ENCODE measurements at places on chromosomes 1 and 21.

GRCh38 chr1:227777156-227777555, 38.3 kb upstream of the PRSS38 start:
- no peak for DNase-seq

GRCh38 chr1:151267760-151268159, 13.2 kb downstream of the PSMD4 start:
- DNase-seq, result no peak

GRCh38 chr1:199041173-199041914, 402.5 kb downstream of the PTPRC start:
- DNase-seq, result no peak

DNA sequence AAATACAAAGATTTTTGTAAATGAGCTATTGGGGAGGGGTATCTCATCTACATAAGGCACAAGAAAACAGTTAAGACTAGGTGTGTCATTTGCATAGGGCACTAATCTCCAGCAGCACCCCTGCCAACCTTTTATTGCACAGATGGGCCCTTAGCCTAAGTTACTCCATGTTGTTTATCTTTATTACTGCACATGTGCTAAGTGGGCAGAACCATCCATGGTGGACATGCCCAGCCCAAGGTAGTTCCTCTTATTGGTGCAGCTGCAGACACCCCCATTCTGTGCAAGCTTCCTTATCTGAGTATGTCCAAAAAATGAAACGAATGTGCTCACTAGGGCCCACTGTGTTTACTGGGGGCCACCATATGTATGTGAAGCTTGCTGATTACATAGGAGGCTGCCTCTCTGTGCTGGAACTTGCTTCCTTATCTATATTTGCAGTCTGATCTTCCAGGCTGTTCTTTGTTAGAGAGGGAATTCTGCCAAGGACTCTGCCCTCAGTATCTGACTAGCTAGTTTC, 77.3 kb upstream of the NEK7 start:
- no peak for DNase-seq

- no peak for DNase-seq
Observed at GRCh38 chr21:44614161-44614631, 2.3 kb downstream of the KRTAP10-8 start.

GRCh38 chr21:43956670-43957035, 55.5 kb upstream of the TRAPPC10 start:
- DNase-seq, result no peak

GRCh38 chr1:43992232-43992995, 1.0 kb downstream of the CCDC24 start:
- DNase-seq, result no peak

- no peak for DNase-seq
Observed at GRCh38 chr1:2833454-2834145, 32.1 kb upstream of the TTC34 start.

- no peak for DNase-seq
Observed at GRCh38 chr21:42426876-42427480, 23.3 kb downstream of the UBASH3A start.

DNA sequence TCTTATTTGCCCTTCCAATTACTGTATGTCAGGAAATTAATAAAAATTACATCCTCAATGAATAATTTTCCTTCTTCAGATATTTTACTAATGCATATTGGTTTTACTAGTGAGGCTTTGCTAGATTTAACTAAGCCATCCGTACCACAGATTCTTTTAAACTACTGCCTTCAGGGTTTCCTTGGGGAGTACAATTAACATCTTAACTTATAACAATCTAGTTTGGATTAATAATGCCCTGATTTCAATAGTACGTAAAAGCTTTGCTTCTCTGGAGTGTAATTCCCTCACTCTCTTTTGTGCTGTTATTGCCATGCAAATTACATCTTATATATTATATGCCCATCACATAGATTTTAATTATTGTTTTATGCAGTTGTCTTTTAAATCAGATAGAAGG, 24.3 kb upstream of the F3 start:
- DNase-seq, result no peak

DNA sequence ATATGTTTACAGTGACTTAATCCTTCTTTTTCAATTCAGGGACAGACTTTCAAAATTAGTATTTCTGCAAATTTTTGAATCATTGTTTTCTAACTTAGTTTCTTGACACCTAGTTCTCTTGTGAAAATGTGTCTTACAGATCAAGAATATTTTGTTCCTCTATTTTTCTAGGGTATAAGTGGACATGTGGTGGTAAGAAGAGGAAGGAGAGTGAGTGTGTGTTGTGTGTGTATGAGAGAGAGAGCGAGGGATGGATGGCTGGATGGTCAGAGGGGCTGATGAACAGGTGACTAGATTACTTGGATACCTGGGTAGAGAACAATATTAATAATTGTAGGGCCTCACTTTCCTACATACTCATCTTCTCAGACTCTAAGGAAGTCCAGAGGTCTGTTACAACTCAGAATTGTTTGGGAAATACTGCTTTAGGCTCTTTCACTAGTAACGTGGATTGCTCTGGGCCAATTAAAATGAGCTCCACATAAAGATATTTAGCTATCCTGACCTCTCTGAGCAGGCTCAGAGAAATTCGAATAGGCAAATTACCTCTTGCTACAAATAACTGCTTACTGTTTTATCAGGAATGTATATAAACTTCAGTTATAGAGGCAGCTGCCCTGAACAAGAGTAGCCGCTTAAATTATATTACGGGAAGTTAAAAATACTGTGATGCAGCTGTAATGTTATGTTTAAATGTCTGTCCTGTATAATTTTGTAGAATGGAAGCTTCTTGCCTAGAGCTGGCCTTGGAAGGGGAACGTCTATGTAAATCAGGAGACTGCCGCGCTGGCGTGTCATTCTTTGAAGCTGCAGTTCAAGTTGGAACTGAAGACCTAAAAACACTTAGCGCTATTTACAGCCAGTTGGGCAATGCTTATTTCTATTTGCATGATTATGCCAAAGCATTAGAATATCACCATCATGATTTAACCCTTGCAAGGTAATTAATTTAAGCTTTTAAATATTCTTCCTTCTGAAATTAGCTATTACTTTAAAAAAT, 19.7 kb downstream of the GPSM2 start:
- DNase-seq, result no peak

GRCh38 chr1:203671047-203671446, 44.4 kb downstream of the ATP2B4 start:
- no peak for DNase-seq

DNA sequence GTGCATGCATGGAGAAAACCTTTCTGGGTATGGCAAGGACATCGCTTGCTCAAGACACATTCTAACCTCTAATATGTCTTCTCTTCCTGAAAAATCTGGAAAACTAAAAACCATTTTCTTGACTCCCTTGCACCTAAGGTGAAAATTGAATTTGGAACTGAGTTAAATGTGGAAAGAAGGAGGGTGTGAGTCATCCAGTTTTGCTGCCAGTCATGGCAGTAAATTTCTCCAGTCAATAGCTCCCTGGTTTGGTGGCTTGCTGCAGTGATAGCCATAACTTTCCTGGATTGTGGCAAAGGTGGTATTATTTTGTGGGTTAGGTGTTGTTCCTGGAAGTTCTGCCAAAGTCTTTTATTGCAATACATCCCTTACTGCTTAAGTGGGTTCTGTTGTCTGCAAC, 2.5 kb downstream of the ZCCHC17 start:
- DNase-seq, result no peak

DNA sequence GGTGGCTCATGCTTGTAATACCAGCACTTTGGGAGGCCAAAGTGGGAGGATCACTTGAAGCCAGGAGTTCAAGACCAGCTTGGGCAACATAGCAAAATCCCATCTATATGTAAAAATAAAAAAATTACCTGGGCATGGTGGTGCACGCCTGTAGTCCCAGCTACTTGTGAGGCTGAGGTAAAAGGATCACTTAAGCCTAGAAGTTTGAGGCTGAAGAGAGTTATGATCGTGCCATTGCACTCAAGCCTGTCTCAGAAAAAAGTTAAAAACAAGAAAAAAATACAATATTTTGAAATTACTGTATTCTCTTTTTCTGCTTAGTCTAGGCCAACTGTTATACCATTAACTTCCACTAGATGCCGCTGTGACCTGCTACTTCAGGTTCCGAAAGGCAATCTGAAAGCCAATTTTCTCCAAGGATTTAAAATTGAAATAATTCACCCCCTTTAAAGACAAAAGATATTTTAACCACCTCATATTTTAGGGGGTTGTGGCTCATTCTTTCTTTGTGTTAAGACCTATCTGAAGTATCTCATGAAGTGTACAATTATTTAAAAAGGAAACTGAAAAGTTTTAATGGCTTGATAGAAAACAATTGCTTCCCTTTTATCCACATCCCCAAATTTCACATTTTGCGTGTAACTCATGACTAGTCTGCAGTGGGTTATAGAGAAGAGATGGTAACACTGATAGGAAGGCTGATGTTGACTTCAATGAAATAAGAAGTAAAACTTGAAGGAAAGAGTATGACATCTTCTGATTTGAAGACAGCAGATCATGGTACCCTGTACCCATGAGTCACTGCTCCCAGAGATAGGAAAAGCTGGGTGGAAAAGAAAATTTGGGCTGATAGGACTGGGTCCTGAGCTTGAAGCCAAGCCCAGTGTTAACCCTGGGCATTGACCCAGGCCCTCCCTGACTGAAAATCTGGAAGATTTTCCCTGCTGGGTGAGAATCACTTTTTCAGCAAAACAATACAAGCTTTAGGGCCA, 24.4 kb upstream of the CLDN14 start:
- no peak for DNase-seq

GRCh38 chr1:80639777-80640533, 1160.8 kb upstream of the ADGRL2 start:
- DNase-seq, result no peak

DNA sequence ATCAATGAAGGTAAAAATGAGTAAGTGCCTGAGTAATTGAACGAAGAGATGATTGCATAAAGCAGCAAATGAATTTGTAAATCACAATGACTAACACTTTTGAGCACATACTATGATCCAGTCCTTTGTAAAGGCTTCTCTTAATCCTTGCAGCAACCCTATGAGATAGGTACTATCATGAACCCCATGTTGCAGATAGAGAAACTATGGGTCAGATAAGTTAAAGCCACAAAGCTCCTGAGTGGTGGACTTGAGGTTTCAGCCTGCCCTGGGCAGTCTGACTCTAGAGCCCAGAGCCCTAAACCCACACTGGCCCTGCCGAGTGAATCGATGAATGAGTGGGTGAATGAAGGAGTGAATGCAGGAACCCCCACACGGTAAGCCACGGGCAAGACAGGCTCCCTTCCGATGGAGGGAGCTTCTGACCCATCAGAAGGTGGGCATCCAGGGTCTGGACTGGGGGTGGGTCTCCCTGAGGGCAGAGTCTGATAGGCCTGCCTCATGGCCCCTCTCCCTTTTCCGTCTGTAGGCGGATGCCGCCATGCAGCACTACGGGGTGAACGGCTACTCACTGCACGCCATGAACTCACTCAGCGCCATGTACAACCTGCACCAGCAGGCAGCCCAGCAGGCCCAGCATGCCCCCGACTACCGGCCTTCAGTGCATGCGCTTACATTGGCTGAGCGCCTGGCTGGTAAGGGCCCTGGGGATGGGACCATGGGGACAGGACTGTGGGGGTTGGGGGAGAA, 17.0 kb downstream of the DMBX1 start:
- no peak for DNase-seq

DNA sequence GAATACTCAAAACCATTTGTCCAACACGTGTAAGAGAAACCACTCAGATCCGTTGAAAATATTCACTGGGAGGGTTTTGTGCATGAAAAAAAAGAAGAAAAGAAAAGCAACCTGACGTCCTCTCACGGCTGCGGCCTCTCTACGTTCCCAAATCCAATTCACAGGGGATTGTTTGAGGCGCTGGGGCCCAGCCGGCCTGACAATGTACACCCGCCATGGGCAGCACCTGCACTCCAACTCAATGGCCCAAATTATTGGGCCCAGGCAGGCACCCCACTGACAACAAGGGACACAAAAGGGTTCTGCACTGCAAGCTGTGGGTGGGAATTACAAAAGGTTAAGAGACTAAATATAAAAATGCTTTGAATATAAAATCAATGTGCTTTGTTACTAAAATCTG, 41.5 kb downstream of the MORN1 start:
- no peak for DNase-seq

DNA sequence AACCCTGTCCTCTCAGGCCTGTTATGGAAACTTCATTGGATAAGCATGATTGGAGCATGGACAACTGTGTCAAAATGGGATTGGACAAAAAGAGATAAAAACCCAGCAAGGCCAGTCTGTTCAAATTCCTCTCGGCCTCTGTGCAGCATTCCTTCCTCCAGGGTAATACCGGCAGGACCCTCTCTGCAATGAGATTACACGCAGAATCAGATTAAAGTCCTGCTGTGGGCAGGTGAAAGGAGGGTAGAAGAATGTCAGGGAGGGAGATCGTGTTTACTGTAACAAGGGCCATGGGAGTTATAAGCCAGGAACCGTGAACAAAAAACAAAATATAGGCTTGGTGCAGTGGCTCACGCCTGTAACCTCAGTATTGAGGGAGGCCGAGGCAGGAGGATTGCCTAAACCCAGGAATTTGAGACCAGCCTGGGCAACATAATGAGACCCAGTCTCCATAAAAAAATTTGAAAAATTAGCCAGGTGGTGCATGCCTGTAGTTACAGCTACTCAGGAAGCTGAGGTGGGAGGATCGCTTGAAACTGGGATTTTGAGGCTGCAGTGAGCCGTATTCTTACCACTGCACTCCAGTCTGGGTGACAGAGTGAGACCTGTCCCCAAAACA, 5.6 kb upstream of the EFHD2 start:
- no peak for DNase-seq

DNA sequence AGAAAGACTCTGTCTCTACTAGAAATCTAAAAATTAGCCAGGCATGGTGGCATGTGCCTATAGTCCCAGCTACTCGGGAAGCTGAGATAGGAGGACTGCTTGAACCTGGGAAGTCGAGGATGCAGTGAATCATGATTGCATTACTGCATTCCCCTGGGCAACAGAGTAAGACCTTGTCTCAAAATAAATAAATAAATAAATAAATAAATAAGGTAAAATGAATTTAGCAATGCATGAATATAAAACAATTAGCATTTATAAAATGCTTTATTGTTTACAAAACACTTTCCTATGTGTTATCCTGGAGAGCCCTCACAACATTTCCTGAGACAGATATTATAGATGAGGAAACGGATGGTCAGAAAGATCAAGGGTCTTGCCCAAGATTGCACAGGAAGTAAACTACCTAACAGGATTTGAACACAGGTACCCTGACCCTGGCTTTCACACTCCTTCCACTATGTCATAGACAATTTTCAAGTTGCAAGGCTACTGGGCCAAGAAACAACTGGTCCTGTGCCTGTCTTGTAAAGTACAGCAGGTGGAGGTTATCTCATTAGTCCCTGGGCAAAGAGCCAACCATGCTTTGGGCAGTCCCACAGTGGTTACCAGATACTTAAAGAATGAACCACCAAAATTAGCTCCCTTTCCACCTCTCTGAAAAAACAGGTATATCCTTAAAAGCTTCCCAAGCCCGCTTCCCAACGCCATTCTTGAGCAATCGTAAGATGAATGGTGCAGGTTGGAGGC, 15.4 kb upstream of the VSIG8 start:
- DNase-seq, result no peak

DNA sequence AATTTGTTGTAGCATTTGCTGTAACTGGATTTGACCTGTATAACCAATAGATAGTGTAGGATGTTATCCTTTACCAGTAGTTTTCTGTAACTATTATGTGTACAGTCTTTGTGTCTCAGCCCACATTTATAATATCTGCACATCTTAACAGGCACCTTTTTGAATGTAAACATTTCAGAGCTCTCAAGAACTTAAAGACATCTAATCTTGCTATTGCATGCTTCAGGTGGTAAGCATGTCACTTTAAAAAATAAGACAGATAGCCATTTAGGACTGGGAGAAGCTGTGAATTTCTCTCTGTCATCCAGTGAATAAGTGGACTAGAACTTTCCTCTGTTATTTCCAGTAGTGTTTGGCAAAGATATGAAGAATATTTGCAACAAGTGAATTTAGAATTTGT, 22.6 kb upstream of the GPR52 start:
- DNase-seq, result no peak
